ENCODE measurements at places on chromosomes 16 and 17.
A peak's percentile ranks its signal among the peaks of the same experiment; 100 is the strongest.

- DNase-seq = peak; percentile 80
Measured at GRCh38 chr17:58352596-58353388, 791 bp upstream of the SUPT4H1 start.

- no peak for DNase-seq
Measured at GRCh38 chr17:57593739-57594462, 151.2 kb downstream of the CCDC182 start.

DNA sequence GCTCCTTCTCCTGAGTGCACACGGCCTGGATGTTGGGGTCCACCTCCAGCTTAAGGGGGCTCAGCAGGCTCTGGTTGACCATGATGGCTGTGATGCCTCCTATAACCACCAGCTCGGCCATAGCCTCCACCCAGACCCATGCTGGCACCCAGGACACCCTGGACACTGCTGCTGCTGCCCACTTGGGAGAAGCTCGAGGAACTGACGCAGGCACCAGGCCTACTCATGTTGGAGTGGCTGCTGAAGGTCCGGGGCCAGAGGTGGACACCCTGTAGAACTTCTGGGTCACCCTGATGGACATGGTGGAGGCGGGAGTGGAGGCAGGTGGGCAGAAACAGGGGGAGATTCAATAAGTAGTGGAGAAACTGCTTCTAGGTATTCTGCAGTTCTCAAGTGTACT is 28.0 kb downstream of the IKZF3 start:
- no peak for DNase-seq

GRCh38 chr17:80916246-80916645 is 75.4 kb upstream of the CHMP6 start:
- DNase-seq = no peak
